SHP77 treated with DMSO at 0.1 percent for 48 hours (cell line): ENCODE measurements at places on chromosomes 1 and 21.

DNA sequence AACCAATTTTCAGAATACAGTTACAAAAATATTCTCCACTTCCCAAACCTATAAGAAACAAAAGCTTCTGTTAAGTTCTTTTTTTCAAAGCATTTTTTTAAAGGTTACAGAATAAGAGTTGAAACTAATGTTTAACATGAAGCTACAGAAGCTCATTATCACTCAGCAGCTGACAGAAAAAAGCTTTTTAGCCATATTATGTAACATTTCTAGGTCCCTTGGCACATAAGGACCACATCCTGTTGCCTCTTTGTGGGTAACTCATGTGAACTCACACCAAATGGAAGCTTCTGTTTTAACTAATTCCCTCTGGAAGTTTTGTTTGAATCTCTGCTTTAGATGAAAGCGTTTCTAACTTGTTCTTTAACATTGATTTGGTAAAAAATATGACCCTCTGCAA, 242.5 kb upstream of the TMPRSS15 start:
- DNase-seq = no peak

DNA sequence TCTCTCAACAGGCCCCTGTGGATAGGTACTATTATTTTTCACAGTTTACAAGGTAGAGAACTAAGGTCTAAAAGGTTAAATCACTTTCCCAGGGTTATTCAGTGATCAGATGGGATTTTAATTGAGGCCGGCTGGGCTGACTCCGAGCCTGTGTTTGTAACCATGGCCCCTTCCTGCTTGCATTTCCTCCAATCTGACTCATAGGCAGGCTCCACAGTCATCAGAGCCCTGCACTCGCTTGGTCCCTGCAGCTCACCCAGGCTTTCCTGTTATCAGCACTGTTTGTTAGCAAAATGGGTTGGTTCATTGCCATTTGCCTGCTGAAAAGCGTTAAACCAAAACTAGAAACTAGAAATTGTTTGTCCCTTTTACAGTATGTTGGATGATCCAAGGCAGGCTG, 41.4 kb upstream of the LMX1A start:
- DNase-seq = no peak

DNA sequence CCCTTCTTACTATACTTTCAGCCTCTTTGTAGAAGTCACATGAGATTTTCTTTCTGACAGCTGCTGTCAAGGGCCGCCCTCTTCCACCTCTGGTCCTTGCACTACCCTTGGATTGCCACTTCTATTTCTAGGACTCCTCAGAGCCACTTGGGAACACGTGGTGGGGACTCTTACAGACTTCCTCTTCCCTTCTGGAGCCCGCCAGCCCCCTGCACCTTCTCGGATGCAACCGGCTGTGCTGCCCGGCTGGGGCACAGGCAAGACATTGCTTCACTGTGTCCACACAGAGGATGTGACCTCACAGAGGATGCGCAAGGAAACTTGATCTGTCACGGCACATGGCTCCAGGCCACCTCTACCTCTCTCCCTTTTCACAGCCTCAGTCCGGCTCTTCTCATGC, 2.4 kb upstream of the IKBKE start:
- peak; percentile 27 for DNase-seq

- no peak for DNase-seq
Measured at GRCh38 chr1:60126723-60127122, 53.2 kb upstream of the C1orf87 start.

GRCh38 chr1:42845866-42846256, 552 bp upstream of the ZNF691 start:
- DNase-seq = no peak

DNA sequence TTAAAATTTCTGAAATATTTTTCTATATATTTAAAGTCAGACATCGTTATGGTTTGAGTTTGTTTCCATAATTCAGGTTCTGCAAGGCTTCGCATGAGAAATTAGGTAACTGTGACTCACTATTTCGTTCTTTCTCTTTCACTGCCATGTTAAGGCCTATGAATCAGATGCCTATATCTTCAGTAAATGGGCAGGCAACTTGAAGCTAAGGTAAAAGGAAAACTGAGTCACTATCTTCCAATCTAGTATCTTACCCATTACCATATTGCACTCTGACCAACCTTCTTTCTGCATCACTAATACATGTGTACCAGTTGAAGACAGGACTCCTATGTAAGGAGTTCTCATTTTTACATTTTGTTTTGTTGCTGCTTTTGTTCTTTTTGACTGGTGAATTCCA, 37.8 kb downstream of the PYHIN1 start:
- no peak for DNase-seq

GRCh38 chr21:18041012-18041411, 203.6 kb upstream of the CHODL start:
- DNase-seq = no peak

DNA sequence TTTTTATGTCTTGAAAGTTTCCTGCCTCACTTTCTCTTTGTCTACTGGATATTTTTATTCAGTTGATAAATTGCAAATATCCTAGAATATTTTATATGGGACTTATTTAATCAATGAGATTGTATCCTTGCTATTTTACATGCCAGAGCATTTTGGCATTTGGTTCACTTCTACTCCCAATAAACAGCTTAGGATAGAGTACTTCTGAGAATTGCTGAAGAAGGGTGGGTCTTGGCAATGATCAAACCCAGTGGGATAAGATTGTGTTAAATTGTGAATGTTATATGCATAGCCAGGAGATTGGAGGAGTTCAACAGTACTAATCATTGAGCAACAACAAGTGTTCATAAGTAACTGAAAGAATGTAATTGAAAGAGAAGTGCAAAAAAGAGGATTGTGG, 60.1 kb downstream of the SDCCAG8 start:
- no peak for DNase-seq

DNA sequence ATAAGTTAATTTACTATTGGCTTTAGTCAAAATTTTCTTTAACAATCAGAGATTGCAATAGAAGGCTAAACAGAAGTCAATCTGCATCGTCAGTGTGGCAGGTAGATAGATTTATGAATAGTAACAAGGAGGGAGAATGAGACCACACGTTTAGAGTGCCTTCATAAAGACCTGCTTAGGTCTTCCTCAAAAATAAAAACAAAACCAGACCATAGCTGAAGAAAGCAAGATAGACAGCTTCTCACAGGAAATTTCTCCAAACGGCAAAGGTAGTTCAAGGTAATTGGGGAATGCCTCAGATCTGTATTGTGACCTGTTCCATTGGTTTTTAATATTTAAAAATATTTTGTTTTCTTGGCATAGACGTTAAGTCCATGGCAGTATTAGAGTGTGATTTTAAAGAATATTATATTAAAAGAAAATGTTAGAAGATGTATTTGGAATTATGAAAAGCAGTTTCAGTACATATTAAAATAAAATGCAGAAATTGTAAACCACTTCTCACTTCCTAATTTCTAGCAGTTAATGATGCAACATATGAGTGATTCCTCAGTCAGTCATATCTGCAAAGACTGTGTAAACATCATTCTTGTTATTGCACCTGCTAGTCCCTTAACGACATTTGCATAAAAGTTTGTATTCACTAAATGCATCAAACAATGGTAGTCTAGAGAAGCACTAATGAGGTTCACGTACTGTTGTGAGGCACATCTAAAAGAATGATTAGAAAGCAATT, 278.0 kb downstream of the HLX start:
- DNase-seq = peak; percentile 30

DNA sequence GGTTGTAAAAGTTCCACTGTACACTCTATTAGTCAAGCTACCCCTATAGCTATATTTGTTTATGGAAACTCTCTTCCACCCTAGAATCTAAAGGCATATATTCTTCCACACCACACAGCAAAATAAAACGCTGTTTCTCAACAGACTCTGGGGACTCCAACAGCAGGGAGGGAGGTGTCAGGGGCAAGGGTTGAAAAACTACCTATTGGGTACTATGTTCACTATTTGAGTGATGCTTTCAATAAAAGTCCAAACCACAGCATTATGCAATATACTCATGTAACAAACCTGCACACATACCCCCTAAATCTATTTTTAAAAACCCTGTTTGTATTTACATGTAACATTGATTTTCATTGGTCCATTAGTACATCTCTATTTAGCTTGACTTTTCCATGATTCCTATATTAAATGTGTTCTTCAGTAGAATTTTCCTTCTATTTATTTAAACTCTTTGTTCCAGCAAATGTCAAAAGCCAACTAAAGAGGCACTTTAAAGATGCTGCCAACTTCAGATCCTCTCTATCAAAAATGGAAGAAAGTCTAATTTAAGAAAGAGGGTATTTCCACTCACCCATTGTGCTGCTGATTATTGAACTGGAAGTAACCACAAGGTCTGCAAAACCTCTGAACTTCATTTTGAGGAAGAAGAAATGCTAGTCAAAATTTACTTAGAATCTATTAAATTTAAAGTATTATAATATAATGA, 26.2 kb downstream of the RGS7 start:
- no peak for DNase-seq

GRCh38 chr1:24898152-24898908, 31.7 kb downstream of the RUNX3 start:
- peak; percentile 18 for DNase-seq

GRCh38 chr1:64744492-64745180, at the start of gene RAVER2:
TSS of gene RAVER2 (plus strand) at chr1:64745075. CDS start at chr1:64745173, 98 bp downstream.
- peak; percentile 60 for DNase-seq

DNA sequence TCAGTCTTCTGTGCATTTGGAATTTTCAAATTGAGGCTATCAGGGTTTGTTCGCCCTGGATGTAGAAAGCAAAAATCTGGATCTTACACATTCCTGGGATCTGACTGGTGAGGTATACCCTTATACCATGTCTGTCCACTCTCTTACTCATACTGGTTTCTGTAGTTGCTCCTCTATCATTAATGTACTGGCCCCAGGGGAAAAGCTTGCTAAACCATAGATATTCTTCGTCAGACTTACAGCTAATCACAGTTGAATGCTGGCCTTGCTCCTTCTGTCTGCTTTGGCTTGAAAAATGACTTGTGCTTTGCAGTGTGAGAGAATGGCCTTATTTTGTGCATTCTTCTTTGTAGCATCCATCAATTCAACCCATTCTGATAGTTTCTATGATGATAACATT, 30.5 kb downstream of the TBCE start:
- DNase-seq = no peak

DNA sequence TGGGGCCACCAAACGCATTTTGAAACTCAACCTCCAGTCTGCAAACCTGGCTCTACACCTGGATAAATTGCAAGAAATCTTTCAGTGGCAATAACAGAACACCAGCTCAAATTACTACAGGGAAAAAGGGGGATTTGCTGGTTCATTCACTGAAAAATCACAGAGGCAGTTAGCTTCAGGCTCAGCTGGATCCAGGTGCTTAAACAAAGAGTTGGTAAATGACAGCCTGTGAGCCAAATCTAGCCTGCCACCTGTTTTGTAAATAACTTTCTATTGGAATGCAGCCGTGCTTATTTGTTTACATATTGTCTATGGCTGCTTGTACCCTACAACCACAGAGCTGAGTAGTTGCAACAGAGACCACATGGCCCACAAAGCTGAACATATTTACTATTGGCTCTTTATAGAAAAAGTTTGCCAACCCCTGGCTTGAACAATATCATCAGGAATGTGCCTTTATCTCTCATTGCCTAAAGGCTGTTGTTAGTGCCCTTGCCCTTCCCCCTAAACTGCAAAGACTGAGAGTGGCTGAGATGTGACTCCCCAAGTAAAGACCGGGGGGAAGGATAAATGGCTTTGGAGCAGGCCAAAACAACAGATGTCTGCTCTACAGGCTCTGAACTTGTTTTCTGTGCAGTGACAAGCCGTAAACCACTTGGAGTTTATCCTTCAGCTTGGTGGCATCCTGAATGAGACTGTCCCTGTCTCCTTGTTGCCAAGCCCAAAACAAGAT, 21.5 kb upstream of the PTPRF start:
- DNase-seq = no peak

DNA sequence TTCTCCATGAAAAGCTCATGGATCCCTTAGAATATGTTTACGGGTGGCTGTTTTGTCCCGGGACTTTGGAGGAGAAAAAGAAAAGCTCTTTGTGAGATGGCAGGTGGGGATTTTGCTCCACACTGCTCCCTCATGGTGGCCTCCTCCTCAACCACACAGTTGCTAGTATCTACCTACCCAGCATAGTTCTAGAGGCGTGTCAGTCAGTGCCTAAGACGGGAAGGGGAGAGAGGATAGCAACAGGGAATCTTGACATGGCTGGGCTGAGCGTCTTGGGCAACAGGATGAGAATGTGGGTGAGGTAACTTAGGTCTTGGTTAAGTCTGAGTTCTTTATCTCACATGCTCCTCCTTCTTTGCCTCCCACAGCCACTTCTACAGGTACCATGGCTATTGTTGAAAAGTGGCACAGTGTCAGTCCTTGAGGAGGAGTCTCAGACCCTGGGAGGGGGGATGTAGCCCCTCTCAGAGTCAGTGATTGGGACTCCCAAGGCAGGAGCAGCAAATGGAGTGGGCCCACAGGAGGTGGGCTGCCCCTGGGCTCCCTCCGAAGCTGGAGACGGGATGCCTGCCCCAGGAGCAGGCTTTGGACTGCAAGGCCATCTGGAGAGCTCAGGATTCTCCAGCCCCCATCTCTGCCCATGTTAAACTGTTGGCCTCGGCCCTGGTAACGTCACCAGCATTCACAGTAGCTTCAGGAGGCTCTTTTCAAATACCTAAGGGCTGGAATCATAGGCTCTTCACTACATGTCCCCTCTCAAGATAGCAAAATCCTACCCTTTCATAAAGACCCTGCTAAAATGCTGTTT, 75.4 kb downstream of the TENT5C start:
- DNase-seq = no peak

DNA sequence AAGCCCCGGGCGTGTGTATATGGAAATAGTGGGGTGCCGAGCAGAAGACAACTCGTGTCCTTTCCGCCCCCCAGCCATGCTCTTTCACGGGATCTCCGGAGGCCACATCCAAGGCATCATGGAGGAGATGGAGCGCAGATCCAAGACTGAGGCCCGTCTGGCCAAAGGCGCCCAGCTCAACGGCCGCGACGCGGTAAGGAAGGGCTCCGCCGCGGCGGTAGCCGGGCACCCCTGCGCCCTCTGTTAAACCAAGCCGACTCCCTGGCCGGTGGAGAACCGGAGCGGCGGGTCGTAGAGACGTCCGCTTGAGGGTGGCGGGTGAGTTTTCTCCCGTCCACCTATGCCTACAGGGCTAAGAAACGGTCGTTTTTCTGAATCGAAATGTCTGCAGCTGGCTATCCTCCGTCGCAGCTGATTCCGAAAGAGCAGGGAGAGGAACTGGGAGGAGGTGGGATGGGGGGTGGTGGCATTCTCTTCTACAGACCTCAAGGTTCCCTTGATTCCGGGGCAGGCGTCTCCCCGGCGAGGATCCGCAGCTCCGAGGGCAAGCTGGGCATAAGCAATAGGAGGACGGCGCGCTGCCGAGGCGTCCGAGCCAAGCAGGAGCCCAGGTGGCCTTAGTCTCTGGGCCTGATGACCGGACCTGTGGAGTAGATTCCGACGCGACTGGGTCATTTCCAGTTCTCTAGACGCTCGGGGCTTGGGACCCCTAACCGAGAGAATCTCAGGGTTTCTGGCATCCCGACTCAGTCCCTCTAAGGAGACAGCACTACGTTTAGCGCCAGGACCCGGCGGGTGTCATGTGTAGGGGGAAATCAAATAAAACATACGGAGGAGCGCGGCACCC, 856 bp downstream of the LHX9 start:
- DNase-seq = no peak

GRCh38 chr1:983798-984475, 2.0 kb upstream of the PERM1 start:
- no peak for DNase-seq
